SK-N-MC (cell line): ENCODE measurements at places on chromosomes 5 and 9.

GRCh38 chr9:71760901-71761300, 7.4 kb downstream of the CEMIP2 start:
- no peak for DNase-seq

- no peak for DNase-seq
Measured at GRCh38 chr9:121662359-121662758, 10.9 kb downstream of the DAB2IP start.

DNA sequence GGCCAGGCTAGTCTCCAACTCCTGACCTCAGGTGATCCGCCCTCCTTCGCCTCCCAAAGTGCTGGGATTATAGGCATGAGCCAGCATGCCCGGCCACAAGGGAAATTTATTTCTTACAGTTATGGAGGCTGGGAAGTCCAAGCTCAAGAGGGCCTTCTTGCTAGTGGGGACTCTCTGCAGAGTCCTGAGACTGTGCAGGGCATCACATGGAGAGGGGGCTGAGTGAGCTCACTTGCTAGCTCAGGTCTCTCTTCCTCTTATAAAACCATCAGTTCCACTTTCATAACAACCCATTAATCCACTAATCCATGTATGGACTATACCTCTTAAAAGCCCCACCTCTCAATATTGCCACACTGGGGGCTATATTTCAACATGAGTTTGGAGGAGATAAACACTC, 5.1 kb upstream of the SPIN1 start:
- DNase-seq, result no peak

DNA sequence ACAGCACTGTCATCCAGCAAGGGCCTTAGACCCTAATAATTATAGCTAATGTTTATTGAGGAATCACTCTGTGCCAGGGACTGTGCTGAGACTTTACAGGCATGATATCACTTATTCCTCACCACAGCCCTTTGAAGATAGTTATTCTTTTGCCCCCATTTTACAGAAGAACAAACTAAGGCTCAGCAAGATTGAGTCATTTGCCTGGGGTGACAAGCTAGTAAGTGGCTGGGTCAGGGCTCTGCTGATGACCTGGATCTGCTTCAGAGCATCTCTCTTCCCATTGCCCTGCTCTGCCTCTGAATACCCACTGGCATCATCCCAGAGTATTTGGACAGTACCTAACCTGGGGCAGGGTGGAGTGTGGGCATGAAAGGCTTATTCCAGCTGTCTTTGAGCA, 11.8 kb downstream of the JADE2 start:
- DNase-seq, result no peak

DNA sequence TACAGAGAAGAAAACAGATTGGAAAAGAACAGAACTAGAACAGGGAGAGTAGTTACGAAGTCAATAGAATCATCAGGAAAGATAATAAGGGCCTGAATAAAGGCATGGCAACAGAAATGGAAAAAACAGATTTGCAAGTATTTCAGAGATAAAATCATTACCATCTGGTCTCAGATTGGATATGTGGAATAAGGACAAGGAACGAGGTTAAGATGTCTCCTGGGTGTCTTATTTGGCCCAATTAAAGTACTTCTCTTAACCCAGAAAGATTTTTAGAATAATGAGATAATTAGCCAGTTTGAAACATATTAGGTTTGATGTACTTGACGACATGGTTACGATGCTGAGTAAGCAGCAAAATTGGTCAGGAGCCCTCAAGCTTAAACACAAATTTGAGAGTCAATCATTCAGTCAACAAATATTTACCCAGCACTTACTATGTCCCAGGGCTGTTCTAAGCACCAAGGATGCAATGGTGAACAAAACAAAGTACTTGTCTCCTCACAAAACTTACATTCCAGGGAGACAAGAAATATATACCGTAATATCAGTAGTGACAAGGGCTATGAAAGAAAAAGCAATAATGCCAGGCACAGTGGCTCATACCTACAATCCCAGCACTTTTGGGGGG, 18.3 kb downstream of the RICTOR start:
- no peak for DNase-seq

DNA sequence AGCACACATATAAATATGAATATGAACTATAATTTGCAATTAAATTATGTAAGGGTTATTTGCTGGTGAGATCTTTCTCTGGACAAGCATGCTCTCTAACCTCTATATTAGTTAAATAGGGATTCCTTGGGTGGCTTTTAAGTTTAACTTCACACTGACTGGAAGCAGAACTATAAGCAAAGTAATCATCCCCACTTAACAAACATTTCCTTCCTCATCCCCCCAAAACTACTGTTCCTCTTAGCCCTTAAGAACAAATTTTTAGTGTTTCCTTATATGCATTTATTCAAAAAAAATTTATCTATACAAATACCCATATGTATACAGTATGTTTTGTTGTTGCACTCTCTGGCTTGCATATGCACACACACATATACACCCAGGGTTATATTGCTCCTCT, 512.1 kb upstream of the MEF2C start:
- no peak for DNase-seq

DNA sequence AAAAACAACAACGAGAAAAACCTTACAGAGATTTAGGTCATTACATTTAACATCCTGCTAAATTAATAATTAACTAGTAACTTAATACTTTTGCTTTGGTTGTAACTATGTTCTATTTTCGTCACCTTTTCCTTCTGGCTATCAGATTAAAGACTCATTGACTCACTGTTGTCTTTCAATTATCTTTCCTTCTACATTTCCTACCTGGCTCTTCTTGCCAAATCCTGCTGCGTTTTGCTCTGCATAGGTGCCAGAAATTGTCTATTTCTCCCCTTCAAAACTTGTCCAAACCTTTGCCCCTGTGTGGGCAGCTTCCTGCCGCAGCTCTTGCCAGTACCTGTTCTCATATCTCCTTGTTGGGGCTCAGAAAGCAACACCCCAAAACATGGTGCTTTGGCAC, 235.5 kb upstream of the ZNF608 start:
- DNase-seq, result no peak

GRCh38 chr5:80215523-80215922, 40.3 kb downstream of the SERINC5 start:
- no peak for DNase-seq

DNA sequence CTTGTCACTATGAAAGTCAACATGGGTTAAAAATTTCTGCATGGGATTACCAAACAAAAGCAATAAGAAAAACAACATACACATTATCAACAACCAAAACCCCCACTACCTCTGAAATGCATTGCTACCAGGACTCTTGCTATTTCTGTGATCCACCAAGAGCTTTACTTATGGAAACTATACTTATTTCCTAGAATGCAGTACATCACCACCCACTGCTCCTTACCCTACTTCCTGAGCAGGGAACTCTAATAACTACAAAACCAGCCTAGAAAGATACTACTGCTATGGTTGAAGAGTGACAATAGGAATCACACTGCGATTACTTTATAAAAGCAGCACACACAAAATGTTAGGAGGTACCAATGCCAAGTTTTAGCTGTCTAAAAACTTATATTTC, 22.2 kb downstream of the LURAP1L start:
- no peak for DNase-seq

- DNase-seq, result no peak
Measured at GRCh38 chr9:91736311-91736710, 213.7 kb downstream of the ROR2 start.
